ENCODE measurements at places on chromosomes 5 and 9.

GRCh38 chr5:110386782-110387181 lies 339.7 kb downstream of the TMEM232 start:
- peak; percentile 87 for DNase-seq

GRCh38 chr5:74945561-74946165 lies 79.5 kb upstream of the FAM169A start:
- no peak for DNase-seq

- no peak for DNase-seq
Observed at GRCh38 chr9:123964761-123965160, 34.8 kb upstream of the DENND1A start.

DNA sequence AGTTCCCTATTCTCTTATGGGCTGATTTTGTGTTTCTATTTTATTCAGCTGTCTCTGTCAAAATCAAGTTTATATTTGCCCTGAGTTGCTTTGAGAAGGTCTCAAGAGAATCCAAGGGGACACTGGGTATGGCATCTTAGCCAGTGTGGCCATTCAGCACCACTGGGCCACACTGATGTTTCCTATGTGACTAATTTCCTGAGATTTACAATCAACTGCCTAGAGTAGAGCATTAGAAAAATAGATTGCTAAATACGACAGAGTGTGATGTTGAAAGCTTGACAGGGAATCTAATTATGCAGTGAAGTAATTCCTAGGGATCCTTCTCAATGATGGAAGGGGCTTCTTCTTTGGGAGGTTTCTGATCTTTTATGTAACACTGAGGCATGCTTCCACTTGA lies 141.7 kb downstream of the SV2C start:
- no peak for DNase-seq

GRCh38 chr5:95102687-95103086 lies 182.2 kb downstream of the MCTP1 start:
- DNase-seq = no peak

GRCh38 chr5:72922422-72922821 lies 33.4 kb upstream of the FCHO2 start:
- no peak for DNase-seq

DNA sequence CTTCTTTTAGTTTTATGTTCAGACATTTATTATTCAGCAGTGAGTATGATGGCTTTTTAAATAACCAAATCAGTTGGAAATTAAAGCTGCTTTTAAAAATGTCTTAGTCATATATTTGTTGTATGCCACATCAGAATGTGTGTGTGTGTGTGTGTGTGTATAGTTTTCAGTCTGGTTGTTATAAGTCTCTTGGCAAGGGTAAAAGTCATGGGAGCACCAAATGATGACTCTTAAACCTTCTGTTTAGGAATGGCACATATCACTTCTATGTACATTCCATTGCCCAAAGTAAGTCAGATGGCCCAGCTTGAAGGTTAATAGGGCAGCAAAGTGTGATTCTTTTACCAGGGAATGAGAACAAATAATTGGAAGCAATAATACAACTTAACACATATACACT lies 135.9 kb downstream of the RNF180 start:
- peak; percentile 6 for DNase-seq

DNA sequence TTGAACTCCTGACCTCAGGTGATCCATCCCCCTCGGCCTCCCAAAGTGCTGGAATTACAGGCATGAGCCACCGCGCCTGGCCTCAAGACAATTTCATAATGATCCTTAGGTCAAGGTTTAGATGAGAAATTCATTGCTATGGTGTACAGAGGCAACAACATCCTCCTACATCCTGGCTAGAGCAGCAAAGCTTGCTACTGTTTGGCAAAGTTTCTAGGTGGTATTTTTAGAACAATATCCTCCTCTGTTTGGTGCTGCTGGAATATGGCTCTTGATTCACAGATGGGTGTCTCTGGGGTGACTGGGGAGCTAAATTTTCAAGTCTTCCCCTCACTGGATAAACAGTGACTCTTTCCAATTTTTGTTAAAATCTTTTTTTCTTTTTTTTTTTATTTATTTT lies 30.6 kb downstream of the CRHBP start:
- no peak for DNase-seq

GRCh38 chr9:9079473-9079872 lies 1279.9 kb upstream of the DMAC1 start:
- DNase-seq = no peak

GRCh38 chr5:133405275-133406034 lies 206.9 kb downstream of the FSTL4 start:
- DNase-seq = no peak

GRCh38 chr5:102758576-102758975 lies 3.5 kb downstream of the PAM start:
- DNase-seq = peak; percentile 65

- peak; percentile 87 for DNase-seq
Observed at GRCh38 chr9:135992486-135993408, 31.6 kb upstream of the UBAC1 start.

DNA sequence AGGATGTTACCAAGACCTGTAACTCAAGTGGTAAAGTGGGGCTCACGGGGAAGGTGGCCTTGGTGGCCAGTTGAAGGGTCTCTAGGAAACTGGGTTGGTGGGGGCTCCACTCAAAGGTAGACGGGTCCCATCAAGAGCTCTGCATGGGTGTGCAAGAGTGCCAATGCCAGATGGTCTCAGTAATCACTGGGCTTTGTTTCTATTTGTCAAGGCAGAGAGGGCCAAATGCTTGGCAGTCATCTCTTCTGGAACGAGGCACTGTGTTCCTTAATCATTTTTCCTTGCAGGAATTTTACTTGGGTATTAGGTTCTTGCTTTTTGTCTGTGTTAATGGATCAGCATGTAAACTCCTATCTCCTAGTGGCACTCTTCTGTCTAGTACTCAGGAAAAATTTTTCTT lies 220.8 kb downstream of the DIRAS2 start:
- DNase-seq = no peak

DNA sequence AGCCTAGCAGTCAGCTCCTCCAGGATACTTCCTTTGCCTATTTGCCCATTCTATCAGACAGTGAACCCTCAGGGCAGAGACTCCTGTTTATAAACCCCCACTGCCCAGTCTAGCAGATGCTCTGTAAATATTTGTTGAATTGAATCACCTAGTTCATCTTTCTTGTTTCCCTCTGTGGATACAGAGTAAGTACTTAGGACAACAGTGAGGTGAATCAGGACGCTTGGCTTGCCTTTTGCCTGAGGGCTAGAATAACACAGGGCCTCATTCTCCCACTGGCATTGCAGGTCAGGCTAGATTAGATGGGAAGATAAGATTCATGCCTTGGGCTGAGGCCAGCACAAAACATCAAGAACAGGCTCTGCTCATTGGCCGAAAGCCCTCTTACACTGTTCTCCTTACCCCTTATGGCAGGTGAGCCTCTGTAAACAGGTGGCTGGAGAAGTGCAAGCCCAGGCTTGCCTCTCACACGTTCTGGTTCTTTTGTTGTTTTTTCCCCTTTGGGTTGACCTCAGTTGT lies 22.2 kb downstream of the TNFSF8 start:
- DNase-seq = peak; percentile 62

- DNase-seq = peak; percentile 72
Observed at GRCh38 chr5:141692919-141693725, 11.1 kb upstream of the ARAP3 start.

Data from astrocyte of the hippocampus (primary cell).